ENCODE measurements at places on chromosomes 4 and X.
A peak's percentile ranks its signal among the peaks of the same experiment; 100 is the strongest.

DNA sequence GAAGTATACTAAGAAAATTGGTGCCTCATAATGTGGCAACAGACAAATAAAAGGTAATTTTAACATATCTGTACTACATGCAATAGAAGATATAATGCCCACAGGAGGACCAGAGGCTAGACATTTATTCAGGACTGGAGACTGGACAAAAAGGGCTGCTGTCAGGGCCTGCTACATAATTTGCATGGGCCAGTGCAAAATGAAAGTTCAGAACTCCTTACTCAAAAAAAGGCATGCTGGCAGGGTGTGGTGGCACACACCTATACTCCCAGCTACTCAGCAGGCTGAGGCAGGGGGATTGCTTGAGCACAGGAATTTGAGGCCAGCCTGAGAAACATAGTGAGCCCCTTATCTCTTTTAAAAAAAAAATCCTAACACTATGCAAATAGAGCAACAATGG lies 12.4 kb upstream of the MAOA start:
- no peak for DNase-seq

GRCh38 chrX:72125331-72126047 lies 6.2 kb downstream of the RTL5 start:
- no peak for DNase-seq

- peak; percentile 86 for DNase-seq
These were observed 4.5 kb downstream of the G6PD start for GRCh38 chrX:154541896-154542722.

DNA sequence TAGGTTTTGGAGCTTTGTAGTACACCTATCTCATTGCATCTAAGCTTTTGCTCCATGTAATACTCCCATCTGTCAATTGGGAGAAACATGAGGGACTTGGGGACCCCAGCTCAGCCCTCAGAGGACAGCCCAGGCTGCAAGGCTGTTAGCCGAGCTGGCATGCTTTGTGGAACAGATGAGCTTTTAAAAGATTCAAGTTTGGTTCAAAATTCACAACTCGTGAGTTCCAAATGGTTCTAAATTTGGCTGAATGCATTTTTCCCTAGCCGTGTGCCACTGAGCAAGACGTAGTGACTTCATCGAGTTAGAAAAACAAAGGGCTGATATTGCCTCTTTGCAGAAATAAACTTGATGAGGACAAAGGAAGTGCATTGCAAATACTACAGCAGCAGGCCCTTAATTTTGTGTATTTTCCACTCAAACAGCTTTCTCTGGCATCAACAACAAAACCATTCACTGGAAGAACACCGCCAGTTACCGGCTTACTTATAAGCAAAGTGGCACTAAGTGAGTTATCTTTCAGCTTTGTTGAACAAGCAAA lies 165.0 kb upstream of the HS3ST1 start:
- no peak for DNase-seq

GRCh38 chr4:125187226-125188176 lies 127.3 kb upstream of the FAT4 start:
- DNase-seq: no peak

GRCh38 chr4:100894339-100894870 lies 376.6 kb upstream of the EMCN start:
- no peak for DNase-seq

GRCh38 chrX:9874483-9874882 lies 88.3 kb downstream of the SHROOM2 start:
- DNase-seq: no peak

- DNase-seq: no peak
These were observed 122.8 kb downstream of the DIPK2B start for GRCh38 chrX:45077748-45078424.

- peak; percentile 55 for DNase-seq
These were observed 32.3 kb upstream of the CXCL8 start for GRCh38 chr4:73707918-73708577.

- no peak for DNase-seq
These were observed 99.9 kb downstream of the DDX60 start for GRCh38 chr4:168218645-168219044.

- DNase-seq: no peak
These were observed 559.0 kb upstream of the AMOT start for GRCh38 chrX:113399506-113400192.

All from omental fat pad (tissue), 4 donors.